Frontal cortex (tissue), 4 donors: ENCODE measurements at places on chromosomes 12 and 14.

GRCh38 chr12:82300611-82301010, 57.6 kb downstream of the CCDC59 start:
- DNase-seq = no peak

DNA sequence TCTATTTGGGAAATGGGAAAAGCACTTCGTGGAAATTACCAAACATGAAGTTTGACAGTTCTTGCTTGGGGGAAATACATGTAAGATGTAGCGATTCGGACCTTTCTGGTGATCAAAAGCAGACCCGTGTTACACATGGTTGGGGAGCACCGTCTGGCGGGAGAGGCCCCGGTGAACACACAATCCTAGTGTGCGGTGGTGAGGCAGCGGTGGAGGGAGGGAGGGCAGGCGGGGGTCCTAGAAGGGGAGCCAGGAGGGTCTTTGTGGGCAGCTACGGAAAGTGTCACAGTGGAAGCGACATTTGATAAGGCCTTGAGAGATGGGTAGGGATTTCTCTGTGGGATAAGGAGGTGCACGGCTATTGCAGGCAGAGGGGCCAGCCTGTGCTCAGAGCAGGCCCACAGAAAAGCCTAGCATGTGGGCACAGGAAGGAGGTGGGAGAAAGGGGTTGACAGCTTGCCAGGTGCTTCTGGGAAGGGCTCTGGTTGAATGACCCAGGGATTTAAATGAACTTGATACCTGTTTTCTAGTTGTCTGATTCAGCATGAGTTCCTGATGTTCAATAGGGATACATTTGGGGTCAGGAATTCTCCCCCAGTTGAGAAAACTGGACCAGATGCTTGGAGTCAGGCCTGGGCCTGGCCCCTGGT, 7.2 kb downstream of the MVK start:
- no peak for DNase-seq

GRCh38 chr12:68361953-68362352, 29.8 kb upstream of the MDM1 start:
- no peak for DNase-seq

DNA sequence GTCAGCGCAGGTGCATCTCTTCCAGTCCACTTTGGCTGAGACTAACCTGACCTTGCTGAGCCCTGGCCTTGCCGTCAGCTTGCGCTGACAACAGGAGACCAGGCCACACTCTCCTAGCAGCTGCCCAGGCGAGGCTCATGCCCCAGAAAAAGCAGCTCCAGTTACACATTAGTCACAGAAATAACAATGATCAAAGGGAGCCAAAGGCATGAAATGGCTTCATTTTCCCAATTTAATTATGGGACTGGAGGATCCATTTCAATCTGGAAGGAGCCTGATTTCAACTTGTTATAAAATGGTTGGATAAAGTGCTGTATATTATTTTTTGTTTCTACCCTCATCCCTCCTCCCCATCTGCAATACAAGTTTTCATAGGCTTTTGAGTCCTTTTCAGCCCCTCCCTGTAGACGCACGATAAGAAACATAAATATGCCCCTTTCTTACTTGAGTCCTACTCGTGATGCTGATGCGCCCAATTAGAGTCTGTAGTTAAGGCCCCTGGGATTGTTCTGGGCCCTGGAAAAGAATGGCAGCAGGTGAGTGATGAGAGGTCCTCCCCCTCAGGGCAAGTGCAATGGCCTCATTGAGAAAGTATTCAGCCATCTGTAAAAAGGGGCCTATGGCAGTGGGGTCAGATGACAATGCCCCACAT, 376.0 kb downstream of the C12orf75 start:
- DNase-seq = no peak

- DNase-seq = no peak
Measured at GRCh38 chr14:104314251-104314941, 176.0 kb downstream of the KIF26A start.

GRCh38 chr12:4959381-4959780, 49.7 kb downstream of the KCNA1 start:
- no peak for DNase-seq

- DNase-seq = no peak
Measured at GRCh38 chr12:53552361-53553327, 45.4 kb upstream of the NPFF start.
